ENCODE measurements at places on chromosomes 11 and 22.

DNA sequence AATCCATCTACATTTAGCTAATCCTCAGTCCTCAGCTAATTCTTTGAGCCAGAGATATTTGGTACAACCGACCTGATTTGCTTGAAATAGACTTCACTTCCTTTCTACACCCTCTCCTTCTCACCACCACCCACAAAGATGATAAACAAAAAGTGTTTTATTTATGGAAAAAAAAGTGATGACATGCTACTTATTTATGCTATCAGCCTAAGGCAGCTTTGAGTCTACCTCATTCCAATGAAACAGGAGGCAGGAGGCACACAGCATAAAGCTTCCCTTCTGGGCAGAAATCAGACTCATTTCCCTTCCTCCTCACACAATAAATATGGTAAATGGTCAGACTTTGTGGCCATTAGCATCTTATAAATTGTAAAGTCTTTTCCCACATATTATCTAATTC, 325.7 kb downstream of the SOX6 start:
- no peak for DNase-seq

DNA sequence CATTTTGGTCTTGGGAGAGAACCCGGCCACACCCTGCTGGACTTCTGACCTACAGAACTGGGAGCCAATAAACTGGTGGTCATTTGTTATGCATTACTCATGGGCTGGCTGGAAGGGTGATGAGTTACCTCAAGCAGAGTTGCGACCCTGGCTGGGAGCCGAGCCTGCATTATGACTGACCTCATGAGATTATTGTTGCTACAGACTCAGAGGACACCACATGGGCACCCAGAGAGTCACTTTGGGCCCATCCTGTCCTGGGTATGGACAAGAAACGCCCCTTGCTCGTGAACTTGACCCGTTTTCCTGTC, 531.7 kb downstream of the TBC1D22A start:
- DNase-seq = no peak

GRCh38 chr11:121300313-121300971, 7.9 kb downstream of the SC5D start:
- DNase-seq = no peak

DNA sequence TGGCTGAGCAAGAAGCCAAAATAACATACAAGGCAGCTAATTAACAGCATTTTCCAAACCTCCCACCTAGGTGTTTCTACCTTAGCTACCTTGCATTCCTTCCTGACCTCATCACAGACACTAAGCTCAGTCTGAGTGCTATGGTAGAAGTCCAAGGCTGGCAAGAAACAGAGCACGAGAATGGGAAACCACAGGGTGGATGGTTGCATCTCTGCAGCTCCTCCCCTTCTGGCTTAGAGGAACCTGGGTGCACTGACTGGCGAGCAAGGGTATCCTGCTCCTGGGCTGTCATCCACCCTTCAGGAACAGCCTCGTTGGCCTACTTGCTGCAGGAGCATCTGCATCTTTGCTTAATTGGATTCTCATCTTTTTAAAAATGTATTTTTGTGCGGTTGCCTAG, 73.1 kb upstream of the KIRREL3 start:
- no peak for DNase-seq

DNA sequence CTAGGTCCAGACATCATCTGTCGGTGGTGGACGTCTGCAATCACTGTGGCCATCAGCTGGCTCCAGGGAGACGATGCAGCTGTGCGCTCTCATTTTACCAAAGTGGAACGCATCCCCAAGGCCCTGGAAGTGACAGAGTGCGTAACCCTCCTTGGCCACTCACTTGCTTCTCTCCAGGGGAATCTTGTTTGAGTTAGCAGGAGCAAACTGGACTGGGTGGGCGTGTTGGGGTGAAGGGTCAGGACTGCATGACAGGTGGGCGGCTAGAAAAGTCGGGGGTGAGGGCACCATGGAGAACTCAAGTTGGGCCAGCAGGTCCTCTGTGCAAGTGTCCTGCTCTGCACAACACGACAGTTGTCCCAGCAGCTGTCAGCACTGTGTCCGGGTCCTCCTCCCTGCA, 16.2 kb downstream of the SHISA8 start:
- DNase-seq = no peak

DNA sequence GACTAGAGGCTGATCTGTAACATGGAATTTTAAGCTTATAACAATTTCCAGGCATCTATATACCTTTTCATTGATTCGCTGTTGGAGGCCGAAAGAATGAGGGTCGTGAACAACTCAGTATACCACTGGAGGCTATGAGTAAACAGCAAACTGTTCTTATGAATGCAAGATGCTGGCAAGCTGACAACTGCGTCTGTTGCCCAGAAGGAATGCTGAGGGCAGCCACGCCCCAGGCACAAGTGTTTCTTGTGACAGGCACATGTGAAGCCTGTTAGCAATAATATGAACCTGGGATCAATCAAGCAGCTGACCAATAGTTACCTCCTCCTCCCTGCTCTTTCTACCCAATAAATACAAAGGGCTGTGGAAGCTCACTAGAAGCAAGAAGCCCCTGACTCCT, 15.3 kb downstream of the RTCB start:
- DNase-seq = no peak

GRCh38 chr22:20968281-20968977, 1.4 kb downstream of the AIFM3 start:
- no peak for DNase-seq

DNA sequence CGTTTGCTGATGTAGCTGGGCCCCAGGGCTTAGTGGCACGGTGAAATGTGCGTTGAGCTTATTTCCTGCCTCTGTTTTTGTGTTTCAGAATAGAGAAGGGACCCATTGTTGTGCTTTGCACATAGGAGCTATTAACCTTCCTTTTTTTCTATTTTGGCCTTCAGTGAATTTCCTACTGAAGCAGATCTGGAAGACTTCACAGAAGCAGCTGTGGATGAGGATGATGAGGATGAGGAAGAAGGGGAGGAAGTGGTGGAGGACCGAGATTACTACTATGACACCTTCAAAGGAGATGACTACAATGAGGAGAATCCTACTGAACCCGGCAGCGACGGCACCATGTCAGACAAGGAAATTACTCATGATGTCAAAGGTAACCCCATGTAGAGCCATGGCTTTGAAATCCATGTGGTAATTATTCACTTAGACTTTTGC, 37.4 kb upstream of the ST14 start:
- no peak for DNase-seq

DNA sequence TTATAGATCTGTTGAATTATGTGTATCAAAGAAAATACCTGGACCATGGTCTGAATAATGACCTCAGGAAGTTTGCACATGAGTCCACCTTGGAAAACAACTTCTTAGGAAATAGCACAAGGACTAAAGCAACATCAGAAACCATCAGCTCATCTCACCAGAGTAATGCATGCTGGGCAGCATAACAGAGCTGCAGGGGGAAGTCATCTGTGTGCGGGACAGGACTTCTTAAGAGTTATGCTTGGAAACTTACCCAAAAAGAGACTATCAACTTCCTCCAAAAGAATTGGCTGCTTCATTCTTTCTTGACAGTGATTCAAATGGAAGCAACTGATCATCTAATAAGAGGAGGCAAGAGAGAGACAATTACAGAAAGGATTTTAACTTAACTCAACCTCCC, 2.5 kb downstream of the OR56B4 start:
- no peak for DNase-seq

DNA sequence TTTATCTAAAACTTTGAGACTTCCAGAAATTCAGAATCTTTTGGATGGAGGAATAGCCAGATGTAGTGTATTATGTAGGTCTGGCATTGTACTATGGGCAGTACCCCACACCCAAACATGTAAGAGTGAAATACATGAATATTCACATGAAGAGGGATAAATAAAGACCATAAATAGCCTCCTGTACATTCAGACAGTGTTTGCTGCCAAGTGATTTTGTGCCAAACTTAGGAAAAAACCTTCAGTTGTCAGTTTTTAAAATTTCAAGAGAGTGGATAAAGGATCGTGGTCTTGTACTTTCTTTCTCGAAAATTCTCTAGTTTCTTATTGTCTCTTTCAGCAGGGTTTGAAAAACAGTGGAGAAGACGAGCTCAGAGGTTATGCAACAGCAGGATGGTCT, 150.3 kb upstream of the LARGE1 start:
- DNase-seq = no peak

DNA sequence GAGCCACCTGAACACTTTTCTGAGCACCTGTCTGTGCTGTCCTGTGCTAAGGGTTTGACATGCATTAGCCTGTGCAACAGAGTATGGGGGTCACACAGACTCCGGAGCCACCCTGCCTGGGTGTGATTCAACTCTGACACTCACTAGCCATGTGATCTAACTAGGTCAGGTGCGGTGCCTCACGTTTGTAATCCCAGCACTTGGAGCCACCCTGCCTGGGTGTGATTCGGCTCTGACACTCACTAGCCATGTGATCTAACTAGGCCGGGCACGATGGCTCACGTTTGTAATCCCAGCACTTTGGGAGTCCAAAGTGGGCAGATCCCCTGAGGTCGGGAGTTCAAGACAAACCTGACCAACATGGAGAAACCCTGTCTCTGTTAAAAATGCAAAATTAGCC, 11.4 kb downstream of the UBE2L6 start:
- DNase-seq = no peak

DNA sequence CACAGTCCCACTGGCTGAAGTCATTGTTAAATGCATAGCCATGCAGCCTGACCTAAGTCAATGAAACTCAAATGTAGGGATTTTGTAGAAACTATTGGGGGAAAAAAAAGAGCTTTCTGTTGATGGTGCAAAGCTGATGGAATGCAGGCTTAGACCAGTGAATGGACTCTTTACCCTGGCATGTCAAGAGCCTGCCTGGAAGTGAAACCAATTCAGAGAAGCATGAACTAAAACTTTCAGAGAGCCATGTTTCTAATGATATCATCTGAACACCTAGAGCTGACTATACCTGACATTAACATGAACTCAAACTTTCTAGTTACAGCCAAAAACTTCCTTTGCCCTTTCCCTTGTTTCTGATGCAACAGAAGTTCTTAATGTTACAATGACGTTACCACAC, 89.0 kb downstream of the APIP start:
- DNase-seq = no peak

- DNase-seq = peak; percentile 9
These were observed 150.5 kb downstream of the FEZ1 start for GRCh38 chr11:125345421-125346178.

GRCh38 chr22:50730013-50730891, 7.8 kb upstream of the ACR start:
- no peak for DNase-seq

GRCh38 chr11:99148352-99148751, 127.6 kb downstream of the CNTN5 start:
- DNase-seq = no peak

GRCh38 chr11:80593648-80594374, 1153.0 kb upstream of the TENM4 start:
- DNase-seq = no peak

DNA sequence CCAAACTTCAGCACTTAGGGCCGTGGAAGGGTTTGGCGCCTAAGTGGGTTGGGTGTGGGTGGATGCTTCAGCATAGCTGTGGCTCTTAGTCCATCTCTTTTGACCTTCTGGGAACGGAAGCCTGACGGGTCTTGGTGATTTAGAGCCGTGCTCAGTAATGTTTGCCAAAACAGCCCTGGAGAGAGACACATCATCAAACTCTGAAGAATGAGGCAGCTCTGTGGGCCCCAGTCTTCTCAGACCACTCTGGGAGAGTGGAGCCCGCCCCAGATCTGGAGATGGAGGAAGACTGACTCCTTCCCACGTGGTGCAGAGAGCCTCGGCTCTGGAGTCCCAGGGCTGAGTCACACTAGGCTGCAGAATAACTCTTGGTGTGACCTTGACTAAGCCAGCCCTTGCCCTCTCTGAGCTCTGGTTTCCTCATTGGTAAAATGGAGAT, 168.9 kb downstream of the C11orf91 start:
- DNase-seq = no peak

GRCh38 chr11:32161293-32161692, 70.4 kb downstream of the RCN1 start:
- no peak for DNase-seq

DNA sequence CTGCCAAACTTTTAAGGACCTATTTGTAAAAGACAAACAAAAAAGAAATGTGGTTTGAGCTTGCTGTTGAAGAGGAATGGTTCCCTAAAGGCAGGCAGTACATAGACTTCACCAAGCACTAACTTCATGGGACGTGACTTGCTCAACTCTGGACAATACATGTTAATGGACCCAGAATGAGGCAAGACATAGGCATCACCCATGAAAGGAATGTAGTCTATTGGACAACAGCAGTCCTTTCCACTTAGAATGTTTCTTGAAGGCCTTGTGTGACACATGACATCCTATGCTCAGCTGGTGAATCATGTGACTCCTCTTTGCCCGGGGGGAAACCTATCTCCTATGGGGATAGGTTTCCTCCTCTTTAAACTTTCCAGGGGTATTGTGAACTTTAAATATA, 246.4 kb upstream of the BLID start:
- DNase-seq = no peak

DNA sequence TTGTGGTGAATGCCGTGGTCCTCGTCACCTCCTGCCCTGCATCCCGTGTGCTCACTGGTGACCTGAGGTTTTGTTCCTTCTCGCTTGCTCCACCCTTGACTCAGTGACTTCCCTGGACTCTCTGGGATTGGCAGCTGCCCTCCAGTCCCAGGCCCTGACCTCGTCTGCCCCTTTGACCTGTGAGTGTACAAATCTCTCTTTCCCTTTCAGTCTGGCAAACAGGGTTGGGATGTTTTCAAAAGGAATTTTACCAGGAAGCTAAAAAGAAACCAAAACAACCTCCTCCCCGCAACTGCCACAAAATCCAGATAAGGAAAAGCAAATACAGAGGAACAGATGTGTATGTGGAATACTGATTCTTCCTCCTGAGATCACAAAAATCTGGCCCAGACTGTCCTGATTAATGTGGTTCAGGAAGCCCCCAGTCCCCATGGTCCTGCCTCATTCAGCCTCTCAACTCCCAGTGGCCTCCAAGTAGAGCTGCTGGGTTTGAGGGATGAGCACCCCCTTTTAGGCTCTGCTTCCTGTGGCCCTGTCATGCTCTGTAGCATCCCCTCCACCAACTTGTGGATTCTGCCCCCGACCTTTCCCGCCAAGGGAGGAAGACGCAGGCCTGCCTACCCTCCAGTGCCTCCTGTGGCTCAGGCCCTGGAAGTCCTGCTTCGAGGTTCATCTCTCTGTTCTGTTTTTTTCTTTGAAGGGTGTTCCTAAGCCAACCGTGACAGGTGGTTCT, 15.2 kb downstream of the ROBO4 start:
- no peak for DNase-seq

DNA sequence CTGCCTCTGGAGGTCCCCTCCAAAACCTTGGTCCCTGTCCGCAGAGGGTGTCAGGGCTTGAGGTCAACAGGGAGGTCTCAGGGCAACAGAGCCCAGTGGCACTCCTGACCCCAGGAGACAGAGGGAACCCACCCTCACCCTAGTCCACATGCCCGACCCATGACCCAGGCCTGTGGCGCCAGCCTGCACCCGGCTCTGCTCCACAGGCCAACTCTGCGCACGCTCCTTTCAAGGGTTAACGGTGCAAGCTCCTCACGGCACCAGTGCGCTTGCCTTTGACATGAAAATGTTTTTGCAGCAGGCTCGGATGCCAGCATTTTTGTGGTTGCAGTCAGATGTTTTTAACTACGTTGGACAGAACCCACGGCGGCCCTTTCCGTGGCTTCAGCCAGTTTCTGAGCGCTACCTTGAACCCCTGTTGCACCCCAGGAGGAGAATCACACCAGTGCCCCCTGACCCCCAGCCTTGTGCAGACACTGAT, 68.6 kb downstream of the CDKN1C start:
- DNase-seq = no peak

Measured in CD8-positive, alpha-beta memory T cell (primary cell).